ENCODE measurements at places on chromosomes 16 and 17. TPM values are rescaled to one million over a fixed set of nuclear protein-coding genes. Genes with fewer than 3 reads are reported as not detected.

KRTAP1-5 gene
- not detected for total RNA-seq

KIFC3 gene
- total RNA-seq: 1.1 TPM

TBC1D3E gene
- not detected for total RNA-seq

SEPTIN12 gene
- not detected for total RNA-seq

PRMT7 gene
- 53.8 TPM for total RNA-seq

CMTM2 gene
- total RNA-seq: not detected

GLIS2 gene
- not detected for total RNA-seq

DNA sequence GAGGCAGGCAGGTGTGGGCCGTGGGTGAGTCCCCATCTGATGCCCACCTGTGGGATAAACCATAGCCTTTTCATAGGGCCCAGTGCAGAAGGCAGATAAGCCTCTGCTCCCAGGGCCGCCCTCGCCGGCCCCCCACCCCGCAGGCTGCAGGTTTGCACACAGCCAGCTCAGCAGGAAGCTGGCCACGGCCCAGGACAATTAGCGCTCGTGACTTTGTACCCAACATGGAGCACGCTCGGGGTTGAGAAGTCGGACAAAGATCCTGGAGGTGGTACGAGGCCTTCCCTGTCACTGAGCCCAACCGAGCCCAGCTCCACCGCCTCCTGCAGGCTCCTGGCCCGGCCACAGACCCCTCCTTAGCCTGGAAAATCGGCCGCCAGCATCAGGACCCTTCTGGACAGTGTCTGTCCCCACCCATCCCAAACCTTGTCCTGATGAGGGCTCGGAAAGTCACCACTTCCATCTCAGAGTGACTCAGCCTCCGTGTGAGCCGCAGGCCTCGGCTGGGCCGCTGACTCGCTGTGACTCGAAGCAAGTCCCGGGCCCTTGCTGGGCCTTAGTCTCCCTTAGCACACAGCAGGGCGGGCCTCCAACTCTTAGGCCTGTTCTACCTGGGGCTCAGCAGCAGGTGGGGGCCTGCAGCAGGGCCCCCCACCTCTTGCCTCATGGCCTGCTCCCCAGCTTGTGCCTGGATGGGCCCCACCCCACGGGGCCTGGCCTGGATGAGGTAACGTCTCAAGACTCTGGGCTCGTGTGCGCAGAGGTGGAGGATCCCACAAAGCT, 22.7 kb downstream of the FAM83G start:
- no peak for DNase-seq

GRCh38 chr17:64657610-64658125, 4.4 kb downstream of the SMURF2 start:
- DNase-seq: no peak

GRCh38 chr17:57506774-57507127, 238.3 kb downstream of the CCDC182 start:
- DNase-seq: no peak

DNA sequence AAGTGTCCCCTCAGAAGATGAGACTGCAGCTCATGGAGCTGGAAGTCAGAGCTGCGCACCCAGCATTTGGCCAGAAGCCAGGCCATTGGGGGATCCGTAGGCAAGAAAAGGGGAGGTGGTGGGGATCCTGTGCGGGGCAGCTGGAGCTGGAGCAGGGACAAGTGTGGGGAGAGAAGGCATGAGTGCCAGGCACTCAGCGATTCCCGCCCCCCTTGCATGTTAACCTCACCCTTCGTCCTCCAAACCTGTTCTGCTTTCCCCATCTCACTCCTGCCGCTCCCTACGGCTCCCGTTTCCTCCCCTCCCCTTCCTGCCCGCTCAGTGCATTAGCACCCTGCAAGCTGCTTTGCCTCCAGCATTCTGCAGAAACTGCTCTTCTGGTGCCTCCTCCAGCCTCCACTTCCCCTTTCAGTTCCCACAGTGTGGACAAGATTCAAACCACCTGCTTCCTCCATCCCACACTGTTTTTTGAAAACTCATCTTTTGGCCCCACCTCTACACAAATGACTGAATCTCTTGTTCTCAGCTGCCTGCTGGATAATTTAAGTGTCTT, 5.6 kb downstream of the ALOX15 start:
- DNase-seq: no peak

DNA sequence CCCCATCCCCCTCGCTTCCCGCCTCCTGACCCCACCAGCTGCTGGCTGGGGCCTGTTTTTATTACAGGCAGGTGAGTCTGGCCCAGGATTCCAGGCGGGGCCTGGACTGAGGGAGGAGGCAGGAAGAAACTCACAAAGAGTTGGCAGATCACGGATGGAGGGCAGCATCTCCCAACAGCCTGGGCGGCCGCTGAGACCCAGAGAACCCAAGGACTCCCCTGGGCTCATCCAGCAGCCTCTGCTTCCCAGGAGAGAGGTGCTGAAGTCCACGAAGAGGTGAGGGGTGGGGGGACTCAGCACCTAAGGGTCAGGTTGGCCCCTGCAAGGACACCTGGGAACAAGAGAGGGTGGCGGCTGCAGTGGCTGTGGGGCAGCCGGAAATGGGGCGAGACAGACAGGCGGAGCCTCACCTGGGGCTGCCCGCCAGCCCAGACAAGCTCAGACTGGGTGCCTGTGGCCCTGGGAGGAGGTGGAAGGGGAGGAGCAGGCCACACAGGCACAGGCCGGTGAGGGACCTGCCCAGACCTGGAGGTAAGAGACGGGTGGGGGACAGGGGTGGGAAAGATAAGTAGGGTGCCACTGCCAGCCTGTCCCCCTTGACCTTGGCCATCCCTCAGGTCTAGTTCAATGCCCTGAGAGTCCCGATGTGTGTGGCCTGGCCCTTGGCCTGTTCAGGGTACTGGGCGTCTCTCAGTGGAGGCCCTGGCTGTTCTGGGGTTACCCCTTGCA, 8.7 kb upstream of the ADGRG1 start:
- DNase-seq: no peak

DNA sequence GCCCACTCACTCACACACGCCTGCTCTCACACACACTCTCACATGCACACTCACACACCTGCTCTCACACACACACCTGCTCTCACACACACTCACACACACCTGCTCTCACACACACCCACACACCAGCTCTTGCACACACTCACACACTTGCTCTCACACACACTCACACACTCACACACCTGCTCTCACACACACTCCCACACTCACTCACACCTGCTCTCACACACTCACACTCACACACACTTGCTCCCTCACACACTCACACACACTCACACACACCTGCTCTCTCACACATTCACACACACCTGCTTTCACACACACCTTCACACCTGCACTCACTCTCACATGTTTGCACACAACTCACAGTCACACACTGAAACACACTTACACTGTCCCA, 4.0 kb downstream of the CD300H start:
- DNase-seq: no peak

- no peak for DNase-seq
Measured at GRCh38 chr17:50093246-50093645, 1.9 kb upstream of the PDK2 start.

DNA sequence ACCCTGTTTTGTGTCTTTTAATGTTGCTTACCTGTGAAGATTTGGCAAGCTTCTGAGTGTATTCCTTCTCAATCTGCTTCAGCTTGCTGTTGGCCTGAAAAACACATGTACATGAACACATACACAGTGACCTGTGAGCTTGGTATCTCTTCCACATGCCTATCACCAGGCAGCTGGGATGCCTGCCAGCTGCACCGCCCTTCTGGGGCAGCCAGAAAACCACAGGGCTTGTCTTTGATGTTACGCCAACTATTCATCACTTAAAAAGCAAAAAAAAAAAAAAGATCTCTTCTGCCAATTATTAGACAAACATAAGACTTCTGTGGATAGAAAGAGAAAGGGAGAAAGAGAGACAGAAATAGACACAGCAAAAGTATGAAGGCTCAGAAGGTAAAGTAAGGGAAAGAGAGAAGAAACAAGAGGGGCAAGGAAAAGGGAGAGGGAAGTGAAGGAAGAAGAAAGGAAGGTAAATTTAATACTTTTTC, 189.2 kb upstream of the AXIN2 start:
- DNase-seq: peak; percentile 2

- no peak for DNase-seq
Measured at GRCh38 chr16:81797443-81797842, 18.4 kb downstream of the PLCG2 start.

DNA sequence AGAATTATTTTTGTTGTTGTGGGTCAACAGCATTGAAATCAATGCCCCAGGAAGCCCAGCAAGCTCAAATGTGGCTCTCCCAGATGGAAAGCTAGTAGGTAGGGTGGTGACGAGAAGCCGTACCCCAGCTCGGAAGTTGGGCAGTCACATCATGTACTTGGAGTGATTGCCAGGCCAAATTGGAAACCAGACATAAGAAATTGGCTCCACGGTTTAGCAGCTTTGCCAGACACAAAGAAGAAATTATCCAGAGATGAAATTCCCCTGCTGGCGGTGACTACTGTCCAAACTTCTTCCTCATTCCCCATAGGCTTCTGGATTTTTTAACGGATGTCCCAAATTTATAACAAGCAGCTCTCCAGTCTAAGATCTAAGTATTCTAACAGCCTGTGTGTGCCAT, 95.9 kb downstream of the OR1D5 start:
- DNase-seq: no peak

DNA sequence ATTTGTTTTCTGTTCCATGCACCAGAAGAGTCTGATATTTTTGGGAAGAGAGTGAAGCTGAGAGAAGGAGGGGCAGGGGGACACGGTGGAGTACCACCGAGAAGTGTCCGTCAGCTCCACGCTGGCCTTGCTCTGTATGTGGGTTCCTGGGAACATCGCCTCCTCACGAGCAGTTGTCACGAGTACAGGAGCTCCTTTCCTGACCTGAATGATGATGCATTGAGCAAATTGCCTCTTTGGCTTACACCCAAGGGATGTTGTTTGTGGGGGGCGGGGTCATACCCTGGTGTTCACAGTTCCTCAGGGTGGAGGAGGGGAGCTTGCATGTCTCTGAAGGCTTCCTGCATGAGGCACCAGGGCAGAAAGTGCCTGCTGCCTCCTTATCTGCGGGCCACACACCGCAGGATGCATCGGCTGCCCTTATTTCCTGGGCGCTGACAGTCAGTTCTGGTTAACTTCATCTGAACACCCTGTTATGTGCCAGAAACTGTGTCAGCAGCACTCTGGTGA, 36.2 kb downstream of the RGS9 start:
- peak; percentile 80 for DNase-seq

- DNase-seq: peak; percentile 78
Measured at GRCh38 chr16:87344931-87345631, 27.9 kb upstream of the C16orf95 start.

DNA sequence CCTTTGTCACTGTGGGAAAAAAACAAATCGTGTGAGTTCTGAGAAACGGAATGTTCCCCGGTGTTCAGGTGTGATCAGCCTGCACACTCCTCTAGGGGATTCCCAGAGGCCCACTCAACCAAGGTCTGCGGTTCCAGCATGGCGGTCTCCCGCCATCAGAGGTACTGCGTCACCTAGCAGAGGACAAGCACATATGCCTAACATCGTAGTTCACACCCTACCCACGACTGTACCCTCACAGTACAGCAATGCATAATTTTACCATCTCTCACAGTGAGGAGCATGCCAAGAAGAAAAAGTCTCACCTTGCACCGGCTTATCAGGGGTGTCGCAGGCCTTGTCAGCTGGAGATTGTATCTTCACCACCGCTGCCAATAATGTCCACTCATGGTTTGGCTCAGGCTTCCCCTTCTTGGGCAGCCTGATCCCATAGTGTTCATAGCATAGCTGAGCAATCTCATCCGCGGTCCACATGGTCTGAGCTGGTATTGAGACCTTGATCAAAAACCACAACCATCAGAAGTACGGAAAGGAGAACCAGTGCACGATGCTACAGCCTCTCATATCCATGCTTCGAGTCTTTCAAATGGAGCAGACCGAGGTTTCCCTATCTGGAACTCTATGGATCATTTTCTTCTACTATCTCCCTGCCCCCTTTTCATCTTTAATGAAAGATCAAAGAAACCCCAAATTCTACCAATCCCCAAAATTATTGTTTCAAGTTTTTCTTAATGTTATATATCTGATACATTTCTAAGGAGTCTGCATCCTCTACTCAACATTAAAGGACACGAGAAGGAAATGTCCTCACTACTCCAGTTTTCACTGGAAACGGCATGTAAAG, 2.5 kb downstream of the ADAT1 start:
- peak; percentile 17 for DNase-seq

DNA sequence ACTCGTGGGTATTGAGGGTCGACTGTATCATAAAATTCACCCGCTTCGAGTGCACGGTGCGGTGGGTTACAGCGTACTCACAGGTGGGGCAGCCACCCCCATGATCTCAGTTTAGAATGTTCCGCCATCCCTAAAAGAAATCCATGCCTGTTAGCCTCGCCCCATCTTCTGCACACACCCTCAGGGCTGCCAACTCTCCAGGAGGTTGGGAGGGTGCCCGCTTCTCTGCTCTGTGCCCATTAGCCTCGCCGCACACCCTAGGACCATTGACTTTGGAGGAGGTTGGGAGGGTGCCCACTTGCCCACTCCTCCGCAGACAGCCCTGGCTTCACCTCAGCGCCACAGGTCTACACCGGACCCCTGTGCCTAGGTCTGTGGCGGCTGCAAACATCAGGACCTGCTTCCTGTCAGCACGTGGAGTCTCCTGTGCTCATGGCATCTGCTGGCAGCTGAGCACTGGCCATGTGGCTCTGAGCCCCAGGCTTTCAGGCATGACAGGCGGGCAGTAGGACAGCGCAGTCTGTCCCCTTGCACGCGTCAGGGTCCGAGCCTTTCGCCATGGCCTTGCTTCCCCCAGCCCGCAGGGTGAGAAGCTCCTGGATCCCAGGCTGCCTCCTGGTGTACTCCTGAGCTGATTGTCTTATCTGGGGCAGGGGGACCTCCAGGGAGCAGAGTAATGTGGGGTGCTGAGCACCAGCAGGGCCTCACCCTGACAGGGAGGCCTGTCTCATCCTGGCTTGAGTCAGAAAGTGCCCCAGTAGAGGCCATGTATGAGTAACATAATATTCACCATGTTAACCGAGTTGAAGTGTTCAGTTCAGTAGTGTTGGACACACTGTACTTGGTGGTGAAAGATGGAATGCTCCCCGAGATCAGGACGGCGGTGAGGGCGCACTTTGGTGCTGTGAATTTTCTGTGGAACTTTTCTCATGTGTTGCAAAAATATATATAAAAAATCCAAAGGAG, 21.9 kb downstream of the NME3 start:
- no peak for DNase-seq

GRCh38 chr17:67685351-67685750, 32.4 kb upstream of the NOL11 start:
- no peak for DNase-seq

DNA sequence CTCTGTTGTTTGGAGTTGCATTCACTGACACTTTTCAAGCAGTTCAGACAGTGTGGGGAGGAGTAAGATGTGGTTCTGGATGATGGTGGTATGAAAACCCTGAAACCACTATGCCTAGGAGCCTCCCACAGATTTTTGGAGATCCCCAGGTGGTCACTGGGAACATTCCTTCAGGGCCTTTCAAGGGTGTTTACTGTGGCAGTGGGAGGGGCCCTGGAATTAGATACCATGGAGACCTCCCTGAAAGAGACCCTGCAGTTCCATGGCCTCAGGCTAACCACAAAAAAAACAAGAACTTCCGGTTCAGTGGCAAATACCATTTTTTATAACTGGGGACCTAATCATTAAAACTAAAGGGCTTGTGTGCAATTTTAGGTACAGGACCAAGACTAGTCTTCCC, 79.9 kb downstream of the TMEM100 start:
- no peak for DNase-seq

- DNase-seq: no peak
Measured at GRCh38 chr16:55479430-55480140, 587 bp downstream of the MMP2 start.

GRCh38 chr16:50520451-50521245, 27.5 kb upstream of the NKD1 start:
- no peak for DNase-seq

- DNase-seq: peak; percentile 82
Measured at GRCh38 chr17:36602924-36603384, 1.6 kb downstream of the MRM1 start.

- peak; percentile 58 for DNase-seq
Measured at GRCh38 chr17:28549236-28550132, 2.9 kb downstream of the UNC119 start.

All from CD8-positive, alpha-beta T cell (primary cell).